Activated naive CD8-positive, alpha-beta T cell treated with anti-CD3 and anti-CD28 coated beads for 36 hours (primary cell): ENCODE measurements at places on chromosomes 6 and 20.
A peak's percentile ranks its signal among the peaks of the same experiment; 100 is the strongest.

DNA sequence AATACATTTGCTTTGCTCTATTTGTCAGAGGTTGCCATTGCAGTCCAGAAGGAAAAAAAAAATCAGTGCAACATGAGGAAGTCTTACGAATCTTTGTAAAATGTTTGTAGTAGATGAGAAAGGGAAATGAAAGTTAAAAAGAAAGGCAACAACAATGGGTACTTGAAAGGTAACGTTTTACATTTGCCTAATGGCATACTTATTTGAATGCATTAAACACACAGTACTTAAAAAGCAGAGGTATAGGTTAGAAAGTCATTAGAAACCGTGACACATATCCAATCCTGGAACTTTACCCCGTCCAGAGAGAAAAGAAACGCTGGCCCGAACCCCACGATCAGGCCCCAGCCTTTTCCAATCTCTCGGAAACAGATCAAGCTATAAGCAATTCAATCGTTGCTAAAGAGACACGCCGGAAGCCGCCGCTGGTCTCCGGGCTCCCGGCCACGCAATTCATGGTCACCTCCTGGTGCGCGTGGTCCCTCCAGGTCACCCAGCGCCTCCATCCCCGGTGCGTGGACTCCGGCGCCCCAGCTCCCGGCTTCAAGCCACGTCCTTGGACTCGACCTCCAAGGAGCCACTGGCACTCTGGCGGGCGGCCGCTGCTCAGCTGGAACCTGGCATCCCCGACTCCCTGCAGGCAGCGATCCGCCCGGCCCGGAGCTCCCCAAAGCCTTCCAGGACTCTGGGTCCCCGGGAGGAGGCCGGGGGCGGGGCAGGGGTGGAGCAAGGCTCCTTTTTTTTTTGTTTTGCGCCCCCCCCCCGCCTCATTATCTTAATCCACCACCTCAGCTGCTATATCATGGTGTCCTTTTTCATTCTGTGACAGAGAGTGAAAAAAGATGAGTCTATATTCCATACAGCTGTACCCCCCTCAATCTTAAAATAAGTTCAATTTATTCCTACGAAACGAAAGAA, at the start of gene SLC18B1:
Gene SLC18B1, minus strand, starts transcription at position 687 of the 918 bp plus-strand sequence. Its CDS starts 181 bp downstream, at position 506.
- peak; percentile 68 for DNase-seq

DNA sequence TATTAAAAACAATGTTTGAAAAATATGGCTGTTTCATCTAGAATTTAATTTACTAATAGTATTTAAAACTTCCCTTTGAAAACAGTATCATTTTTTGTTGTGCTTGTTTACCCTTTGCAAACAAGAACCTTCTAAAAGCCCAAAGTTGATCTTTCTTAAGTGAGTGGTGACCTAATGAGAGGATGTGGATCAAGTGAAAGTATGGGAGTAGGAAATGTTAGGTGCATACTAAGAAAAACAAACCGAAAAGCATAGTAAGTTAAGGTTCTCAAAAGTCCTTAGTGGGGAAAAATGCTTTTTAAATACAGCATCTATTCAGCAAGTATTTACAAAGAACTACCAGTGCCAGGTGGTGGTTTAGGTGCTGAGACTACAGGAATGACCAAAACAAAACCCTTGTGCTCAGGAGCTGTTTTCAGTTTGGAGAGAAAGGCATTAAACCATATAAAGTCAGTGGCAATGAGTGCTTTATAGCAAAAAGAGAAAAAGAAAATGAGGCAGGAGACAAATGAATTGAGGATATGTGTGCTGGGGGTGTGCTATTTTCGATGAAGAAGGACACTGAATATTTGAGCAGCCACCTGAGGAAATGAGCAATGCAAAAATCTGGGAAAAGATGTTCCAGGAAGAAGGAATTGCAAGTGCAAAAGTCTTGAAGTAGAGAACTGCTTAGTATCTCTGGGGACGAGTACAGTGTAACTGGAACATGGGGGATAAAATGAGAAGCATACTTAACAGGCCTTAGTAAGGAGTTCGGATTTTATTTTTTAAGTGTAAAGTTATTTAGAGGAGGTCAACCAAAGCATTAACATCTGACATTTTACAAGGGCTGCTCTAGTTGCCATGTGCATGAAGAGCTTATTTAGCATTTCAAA, 24.0 kb downstream of the RNF146 start:
- no peak for DNase-seq

- no peak for DNase-seq
These were observed 12.4 kb upstream of the DACT2 start for GRCh38 chr6:168332020-168332419.

- peak; percentile 45 for DNase-seq
These were observed 40.9 kb downstream of the DSTN start for GRCh38 chr20:17610566-17611289.

DNA sequence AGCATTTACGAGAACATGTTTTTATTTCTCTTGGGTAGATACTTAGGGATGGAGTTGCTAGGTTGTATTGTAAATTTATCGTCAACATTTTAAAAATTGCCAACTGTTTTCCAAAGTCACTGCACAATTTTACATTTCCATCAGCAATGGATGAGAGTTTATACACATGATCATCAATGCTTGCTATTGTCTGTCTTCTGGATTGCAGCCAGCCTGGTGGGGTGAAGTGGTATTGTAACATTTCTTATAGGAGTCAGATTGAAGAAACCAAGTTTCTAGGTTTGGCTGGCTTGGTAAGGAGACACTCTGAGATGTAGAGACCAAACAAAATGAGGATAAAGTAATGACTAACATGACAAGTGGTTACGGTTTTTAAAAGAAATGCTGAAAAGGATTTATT, 57.1 kb upstream of the HDDC2 start:
- no peak for DNase-seq

GRCh38 chr6:24988562-24988961, 52.8 kb upstream of the RIPOR2 start:
- no peak for DNase-seq

DNA sequence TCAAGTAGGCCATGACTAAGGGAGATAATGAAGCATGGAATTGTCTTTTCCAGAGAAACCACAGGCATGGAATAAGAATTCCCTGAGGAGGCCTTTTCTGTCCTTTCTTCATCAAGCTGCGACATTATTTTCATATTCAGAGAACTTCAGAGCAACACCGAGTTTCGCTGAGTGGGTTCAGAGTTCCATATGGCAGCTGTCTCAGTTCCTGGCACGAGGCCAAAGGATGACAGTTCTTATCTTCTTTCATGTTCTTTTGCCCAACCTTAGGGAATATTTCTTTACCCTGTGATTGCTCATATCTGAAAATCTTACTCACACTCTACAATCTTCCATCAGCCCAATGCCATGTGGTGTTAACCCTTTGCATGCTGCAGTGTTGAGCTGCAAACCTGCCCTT, 135.3 kb upstream of the BMP2 start:
- DNase-seq = no peak

DNA sequence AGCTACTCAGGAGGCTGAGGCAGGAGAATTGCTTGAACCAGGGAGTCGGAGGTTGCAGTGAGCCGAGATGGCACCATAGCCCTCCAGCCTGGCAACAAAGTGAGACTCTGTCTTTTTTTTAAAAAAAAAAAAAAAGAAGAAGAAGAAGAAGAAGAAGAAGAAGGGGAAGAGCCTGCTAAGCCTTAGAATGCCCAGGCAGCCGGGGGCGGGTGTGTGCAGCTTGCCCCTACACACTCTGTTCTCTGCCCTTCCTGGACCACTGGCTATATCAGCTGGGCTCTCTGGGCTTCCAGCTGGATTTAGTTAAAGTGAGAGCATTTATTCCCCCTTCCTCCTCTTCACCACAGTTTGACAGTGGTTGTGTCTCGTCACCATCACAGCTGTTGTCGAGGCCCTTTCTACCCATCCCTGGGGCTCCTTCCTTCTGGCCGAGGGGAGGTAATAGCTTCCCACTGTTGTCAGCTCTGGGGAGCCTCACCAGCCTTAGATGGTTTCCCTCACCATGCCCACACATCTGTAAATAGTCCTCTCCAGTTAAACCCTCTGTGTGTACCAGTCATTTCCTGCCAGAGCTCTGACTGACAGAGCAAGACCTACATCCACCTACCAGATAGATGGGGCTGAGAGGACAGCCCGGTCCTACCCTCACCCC, 77.6 kb downstream of the TRERF1 start:
- DNase-seq = no peak

- no peak for DNase-seq
These were observed 162.0 kb upstream of the EPHA7 start for GRCh38 chr6:93581371-93581770.

DNA sequence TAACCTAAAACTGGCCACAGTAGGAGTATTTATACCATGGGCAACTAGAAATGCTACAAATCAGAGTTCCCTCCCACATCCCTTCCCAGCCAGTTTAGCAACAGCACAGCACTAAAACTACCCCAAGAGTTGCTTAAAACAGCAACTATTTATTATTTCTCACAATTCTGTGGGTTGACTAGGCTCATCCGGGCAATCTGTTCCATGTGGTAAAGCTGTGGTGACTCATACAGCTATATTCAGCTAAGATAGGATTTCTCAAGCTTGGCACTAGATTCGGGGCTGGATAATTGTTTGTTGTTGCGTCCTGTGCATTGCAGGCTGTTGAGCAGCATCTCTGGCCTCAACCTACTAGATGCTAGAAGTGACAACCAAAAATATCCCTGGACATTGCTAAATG, 8.6 kb upstream of the HECA start:
- peak; percentile 22 for DNase-seq

DNA sequence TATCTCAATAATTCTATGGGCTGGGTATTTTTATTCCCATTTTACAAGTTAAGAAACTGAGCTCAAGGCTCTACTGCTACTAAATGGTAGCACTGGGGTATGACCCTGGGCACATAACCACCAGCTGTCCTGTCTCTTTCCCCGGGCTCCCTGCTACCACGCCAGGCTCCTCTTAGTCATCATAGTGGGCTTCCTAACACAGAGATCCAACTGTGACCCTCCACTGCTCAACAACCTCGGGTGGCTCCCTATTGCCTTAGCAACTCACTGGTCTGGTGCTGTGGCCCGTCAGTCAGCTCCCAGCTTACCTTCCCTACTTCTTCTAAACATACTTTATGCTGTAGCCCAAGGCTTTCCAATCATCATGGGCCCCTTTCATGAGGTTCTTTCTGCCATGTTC, 4.5 kb downstream of the KIAA1755 start:
- DNase-seq = no peak

- DNase-seq = no peak
These were observed 1.7 kb upstream of the GMPR start for GRCh38 chr6:16236631-16237199.

- no peak for DNase-seq
These were observed 216.6 kb downstream of the HIVEP2 start for GRCh38 chr6:142728364-142728763.

DNA sequence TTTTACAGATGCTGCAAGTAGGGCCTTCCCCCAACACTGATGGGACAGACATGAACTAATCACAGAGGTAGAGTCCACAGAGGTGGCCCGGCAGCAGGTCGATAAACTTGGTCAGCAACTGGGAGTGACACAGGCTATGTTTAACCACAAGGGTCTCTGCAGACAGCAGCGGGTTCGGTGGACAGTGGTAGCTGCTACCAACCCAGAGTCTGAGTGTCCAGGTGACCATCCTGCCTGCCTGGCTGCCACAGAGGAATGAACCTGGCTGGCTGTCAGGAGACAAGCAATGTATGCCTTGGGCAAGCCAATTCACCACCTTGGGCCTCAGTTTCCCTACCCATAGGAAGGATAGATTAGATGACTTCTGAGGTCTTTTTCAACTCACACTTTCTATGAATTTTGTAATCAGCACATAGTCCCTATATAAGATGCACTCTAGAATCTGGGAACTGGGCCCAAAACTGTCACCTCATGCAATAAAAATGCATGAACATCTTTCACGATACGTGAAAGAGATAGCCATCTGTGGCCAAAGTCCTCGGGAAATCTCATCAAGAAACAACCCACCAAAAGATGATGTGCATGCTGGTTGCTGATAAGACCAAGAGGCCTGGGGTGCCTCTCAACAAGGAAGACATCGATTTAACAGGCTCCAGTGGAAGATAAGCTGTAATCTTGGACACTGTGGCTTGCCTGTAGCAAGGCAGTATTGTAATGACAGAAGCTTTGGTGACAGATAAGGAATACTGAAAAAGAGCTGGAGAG, 30.5 kb downstream of the MDGA1 start:
- no peak for DNase-seq
